ENCODE measurements at places on chromosomes 2 and 18.
A peak's percentile ranks its signal among the peaks of the same experiment; 100 is the strongest.

DNA sequence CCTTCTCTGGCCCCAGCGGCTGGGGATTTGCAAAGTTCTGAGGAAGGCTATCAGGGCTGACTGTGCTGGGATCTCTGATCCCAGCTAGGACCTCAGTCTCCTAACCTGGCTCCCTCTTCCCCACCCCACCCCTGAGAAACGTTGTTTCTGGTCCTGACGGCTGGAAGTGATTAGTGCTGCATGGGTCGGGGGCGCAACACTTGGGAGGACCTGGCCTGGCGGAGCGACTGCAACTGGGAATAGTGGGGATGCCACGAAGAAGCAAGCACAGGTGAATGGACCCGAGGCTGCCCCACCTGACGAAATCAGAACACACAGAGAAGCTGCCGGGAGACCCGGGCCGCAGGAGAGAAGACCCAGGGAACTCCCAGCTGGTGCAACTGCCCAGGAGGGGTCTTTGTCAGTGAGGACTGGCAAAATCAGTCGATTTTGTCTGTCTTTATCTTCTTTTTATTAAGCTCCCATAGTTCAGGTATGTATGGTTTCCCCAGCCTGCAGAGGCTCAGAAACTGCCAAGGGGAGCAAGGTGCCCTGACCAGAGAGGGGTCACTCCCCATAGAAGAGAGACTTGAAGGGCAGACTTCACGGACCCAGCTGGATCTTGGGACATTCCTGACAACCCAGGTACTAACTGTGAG lies 656 bp upstream of the LBX2 start:
- DNase-seq: no peak

GRCh38 chr2:132549935-132550670 lies 119.9 kb downstream of the LYPD1 start:
- no peak for DNase-seq

DNA sequence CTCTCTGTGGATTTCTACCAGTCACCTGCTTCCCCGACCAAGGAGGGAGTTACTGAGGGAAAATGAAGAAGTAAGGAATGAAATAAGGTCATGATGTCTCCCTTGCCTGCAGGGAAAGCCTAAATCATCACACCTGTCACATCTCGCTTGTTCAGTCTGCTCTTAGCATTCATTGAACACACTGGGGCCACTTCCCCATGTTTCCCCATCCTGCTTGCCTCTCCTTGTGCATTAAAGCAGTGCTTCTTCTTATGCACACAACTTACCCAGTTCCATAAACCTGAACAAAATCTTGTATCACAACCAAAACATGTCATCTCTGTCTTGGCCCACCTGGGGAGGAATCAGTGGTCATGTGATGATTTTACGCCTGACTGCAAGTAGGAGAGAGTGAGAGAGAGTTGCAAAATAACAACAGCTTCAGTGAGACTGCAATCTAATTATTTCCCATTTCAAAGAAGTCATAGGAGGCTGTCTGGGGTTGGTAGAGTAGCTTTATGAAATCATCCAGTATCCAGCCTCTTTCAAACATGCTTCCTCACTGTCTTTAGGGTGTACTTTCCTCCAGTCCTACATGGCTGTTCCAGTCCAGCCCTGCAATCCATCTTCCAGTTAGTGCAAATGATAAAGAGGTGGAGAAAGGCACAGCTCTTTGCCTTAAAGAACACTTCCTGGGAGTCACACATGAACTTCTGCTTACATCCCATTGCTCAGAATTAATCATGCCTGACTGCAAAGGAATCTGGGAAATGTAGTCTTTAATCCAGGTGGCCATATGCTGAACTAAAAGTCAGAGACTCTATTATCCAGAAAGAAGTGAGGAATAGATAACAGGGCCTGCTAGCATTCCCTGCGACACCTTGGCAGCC lies 220.1 kb downstream of the HAUS1 start:
- peak; percentile 47 for DNase-seq

DNA sequence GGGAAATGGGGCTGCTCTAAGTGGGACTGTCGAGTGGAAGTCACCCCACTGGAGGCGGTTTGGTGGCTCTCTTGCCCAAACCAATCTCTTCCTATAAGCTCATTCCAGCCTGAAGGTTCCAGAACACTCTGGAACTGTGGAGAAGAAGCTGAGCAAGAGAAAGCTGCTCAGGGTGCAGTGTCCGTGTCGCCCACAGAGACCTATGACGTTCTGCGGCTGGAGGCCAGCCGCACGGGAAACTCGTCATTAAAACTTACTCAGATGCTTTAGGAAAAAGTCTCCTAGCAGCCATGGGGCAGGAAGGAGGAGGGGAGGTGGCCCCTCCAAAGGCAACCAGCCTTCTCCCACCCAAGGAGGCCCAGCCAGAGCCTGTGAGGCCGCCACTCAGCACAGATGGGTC lies 41.7 kb downstream of the ADCY3 start:
- no peak for DNase-seq

DNA sequence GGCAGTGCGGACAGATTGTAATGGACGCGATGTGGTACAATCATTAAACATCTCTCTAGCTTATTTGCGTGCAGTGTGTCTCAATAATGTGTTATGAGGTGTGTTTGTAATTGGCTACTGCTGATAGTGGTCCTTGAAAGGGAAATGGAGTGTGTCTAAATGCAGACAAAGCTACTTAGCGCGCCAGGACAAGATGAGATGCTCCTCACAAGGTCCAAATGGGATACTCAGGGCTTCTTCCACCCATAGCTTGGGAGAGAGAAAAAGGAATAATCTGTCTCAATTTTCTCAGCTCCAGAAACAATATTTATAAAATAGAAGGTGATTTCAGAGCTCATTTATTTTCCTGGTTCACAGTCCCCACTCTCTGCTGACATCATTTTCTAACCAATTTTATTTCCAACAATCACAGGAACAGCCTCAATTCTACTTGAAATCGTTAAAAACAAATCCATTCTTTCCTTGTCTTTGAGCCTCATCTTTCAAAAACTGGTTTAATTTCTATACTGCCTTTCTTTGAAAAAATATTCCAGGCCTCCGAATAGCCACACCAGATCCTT lies 28.5 kb downstream of the GALNT14 start:
- DNase-seq: no peak

- no peak for DNase-seq
Observed at GRCh38 chr2:52881606-52882005, 886.0 kb upstream of the CHAC2 start.

- no peak for DNase-seq
Observed at GRCh38 chr2:208541989-208542464, 135.4 kb downstream of the PTH2R start.

DNA sequence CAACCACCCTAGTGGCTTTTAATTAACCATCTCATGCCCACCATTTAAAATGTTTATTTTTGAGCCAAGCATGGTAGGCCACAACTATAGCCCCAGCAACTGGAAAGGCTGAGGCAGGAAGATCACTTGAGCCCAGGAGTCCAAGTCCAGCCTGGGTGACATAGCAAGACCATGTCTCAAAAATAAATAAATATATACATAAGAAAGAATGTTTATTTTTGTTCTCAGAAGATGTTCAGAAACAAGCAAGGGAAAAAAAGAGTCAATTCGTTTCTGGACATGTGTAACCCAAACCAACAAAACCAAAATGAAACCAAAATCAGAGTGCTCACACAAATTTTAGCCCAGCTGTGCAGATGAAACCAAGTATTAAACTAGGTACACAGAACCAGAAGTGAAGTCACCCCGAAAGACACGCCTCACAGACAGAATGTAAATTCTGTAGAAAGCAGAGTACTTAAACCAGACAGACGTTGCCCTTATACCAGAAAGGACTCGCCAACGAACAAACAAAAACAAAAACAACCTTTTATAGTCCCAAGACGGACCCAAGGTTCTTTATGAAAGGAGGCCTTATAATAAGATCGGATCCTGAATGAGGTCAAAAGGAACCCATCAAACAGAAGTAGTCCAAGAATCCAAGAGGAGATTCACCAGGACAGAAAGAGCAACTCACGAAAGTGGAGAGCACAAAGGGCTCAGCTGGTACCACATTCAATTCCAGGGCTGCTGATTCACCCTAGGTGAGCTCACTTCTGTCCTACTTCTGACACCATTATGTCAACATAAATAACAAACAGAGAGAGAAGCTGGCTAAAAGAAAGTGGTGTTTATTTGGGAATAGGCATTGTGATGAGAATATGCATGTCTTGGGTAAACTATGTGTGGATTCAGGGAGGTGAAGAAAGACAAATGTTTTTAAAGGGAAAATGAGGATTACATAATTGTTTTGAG lies 31.8 kb upstream of the MTCL1 start:
- DNase-seq: no peak

GRCh38 chr2:173924285-173924684 lies 40.9 kb downstream of the SP3 start:
- DNase-seq: no peak

GRCh38 chr2:224532441-224532840 lies 52.7 kb downstream of the CUL3 start:
- no peak for DNase-seq

- no peak for DNase-seq
Observed at GRCh38 chr2:167331636-167332232, 443.5 kb downstream of the XIRP2 start.

- no peak for DNase-seq
Observed at GRCh38 chr2:75074228-75074627, 115.8 kb downstream of the POLE4 start.

GRCh38 chr2:172195836-172196376 lies 93.2 kb upstream of the DLX2 start:
- no peak for DNase-seq

DNA sequence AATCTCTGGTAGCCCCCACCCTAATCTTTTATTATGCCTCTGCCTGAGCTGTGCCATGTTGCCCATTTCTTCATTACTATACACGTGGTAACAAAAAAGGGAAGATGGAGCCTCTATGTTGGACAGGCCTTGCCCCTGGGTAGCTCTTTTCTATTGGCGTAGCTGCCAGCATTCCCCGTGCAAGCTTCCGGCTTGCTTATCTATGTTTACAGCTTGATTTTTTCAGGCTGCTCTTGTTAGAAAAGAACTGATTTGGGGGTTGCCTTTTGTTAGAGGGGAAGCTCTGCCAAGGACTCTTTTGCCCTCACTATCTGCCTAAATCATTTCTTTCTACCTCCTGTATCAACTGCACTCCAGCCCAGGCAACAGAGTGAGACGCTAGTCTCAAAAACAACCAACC lies 45.5 kb upstream of the ZSWIM2 start:
- DNase-seq: no peak

GRCh38 chr2:21175895-21176646 lies 52.3 kb downstream of the TDRD15 start:
- no peak for DNase-seq

- DNase-seq: no peak
Observed at GRCh38 chr18:39958876-39959275, 1996.2 kb upstream of the PIK3C3 start.

DNA sequence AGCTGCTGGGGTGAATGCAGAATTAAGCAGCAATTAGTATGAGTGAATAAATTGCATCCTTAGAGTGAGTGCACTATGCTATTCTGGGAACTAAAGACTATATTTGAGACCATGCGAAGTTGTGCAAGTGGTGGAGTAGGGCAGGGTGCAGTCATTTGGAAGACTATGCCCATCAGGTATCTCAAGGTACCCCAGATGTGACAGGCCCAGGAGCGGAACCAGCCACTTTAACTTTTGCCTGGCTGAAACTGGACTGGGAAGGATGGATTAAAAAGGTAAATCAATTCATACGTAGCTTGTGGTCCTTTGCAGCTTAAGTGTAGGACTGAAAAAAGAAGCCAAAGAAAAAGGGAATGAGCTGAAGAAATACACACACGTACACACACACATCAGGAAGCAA lies 1.7 kb downstream of the KYNU start:
- DNase-seq: no peak

- DNase-seq: no peak
Observed at GRCh38 chr2:11343650-11344341, 640 bp downstream of the ROCK2 start.

DNA sequence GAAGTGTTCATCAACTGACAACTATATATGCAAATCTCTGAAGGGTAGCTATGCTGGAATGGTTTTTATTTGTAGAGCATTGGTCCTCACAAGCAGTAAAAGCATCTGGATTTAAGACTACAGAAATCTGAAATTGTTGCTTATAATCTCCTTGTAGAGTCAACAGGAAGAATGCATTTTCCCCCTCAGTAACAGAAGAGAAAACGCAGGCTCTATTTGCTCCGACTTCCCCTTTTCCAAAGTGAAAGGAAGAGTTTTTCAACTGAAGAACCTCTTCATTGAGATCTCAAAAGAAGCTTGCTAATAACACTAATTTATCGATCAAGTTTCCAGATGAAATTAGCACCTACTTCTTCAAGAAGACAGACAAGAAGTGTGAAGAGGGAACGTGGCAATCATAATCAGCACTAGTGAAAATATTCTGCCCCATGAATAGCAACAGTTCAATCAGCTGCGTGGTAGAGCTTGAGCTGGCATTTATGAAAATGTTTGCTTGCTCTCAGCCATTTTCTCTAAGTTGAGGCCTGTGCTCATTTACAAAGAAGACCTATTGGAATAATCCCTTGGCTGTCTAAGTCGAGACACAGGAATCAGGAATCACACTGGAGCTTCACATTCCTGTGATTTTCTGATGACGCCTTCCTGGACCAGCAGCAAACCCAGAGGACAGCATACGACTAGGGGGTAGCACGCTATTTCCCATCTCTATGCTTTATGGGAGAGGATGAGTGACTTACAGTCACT lies 43.7 kb downstream of the TGIF1 start:
- DNase-seq: no peak

- no peak for DNase-seq
Observed at GRCh38 chr2:217393585-217394032, 533.7 kb upstream of the TNP1 start.

DNA sequence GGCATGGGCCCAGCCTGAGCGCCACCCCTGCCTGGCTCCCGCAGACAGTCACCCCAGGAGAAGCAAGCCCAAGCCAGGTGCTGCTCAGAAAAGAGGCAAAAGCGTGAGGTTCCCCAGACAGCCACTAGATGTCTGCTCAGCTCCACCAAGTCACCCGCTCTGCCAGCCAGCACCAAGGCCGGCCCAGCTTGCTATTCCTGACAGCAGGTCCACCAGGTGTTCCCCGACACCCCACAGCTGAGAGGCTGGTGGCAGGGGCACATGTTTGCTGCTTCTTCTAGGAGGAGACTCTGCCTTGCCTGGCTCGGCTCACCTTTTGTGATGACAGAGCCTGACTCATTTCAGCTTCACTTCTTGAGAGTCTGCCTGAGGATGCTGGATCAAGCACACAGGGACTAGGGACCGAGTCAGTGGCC lies 206.7 kb downstream of the MGAT5 start:
- DNase-seq: peak; percentile 28

GRCh38 chr18:75111760-75112159 lies 97.2 kb downstream of the PTGR3 start:
- peak; percentile 6 for DNase-seq

DNA sequence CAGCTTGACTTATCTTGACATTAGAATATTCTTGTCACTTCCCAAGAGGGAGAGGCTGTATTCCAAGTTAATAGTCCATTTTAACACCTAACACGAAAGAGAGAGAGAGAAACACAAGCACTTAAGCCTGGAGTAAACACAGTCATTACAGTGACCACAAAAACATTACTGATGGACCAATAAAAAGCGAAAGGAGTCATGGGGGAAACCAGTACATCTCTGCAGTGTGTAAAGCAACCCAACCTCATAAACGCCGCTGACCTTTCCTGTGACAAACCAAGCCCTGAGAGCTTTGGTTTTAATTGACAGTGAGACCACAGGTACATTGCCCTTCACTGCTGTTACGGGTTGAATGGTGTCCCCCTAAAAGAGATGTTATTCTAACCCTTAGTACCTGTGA lies 78.3 kb downstream of the SMAD4 start:
- no peak for DNase-seq

- DNase-seq: no peak
Observed at GRCh38 chr2:127762441-127762840, 48.5 kb downstream of the WDR33 start.

All from COLO829 (cell line).